Body of pancreas (tissue), 4 donors: ENCODE measurements at places on chromosomes 5 and 9. TPM values are rescaled to one million over a fixed set of nuclear protein-coding genes. Genes with fewer than 3 reads are reported as not detected.

GRCh38 chr5:134466241-134467069 lies 54.8 kb upstream of the CDKN2AIPNL start:
- H3K36me3 ChIP-seq = no peaks in the 10 kb centered on the region
- peak overlapping the region; percentile 95 for H3K27ac ChIP-seq
- no peaks in the 10 kb centered on the region for H3K27me3 ChIP-seq
- peaks cover 38% of the 10 kb centered on the region for H3K4me1 ChIP-seq

PPP3R2 gene
- not detected for total RNA-seq

RMRP gene
- total RNA-seq = 887 TPM

PCDHGA4 gene
- total RNA-seq = 6.7 TPM

DNA sequence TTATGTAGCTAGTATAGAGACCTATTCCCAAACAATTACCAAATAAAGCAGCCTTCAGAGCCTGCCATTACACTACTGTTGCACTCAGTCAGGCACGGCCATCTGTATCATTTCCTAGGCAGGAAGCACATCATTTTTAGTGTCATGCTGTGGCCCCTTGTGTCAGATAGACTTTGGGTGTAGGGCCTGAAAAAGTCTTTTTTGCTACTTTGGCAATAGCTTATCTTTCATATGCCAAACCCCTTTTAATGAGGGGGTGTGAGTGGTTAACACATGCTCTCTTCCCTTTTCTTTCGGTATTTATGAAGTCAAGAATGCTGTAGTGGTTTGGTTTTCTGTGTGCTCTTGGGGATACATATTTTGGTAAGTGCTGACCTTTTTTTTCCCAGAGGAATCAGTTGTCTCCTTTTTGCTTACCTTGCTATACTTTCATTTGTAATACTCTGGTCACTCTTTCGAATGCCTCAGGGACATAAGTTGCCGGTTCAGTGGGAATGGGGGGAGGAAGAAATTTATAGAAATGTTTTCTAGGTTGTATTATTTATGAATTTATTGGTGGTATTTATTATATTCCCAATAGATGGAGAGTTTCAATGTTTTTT lies 209.8 kb downstream of the CSNK1G3 start:
- H3K36me3 ChIP-seq = no peaks in the 10 kb centered on the region
- H3K4me1 ChIP-seq = no peaks in the 10 kb centered on the region
- no peak overlapping the region for H3K27ac ChIP-seq
- H3K4me3 ChIP-seq = no peak overlapping the region

DND1 gene
- total RNA-seq = 1.8 TPM

- no peaks in the 10 kb centered on the region for H3K27me3 ChIP-seq
- H3K4me1 ChIP-seq = no peaks in the 10 kb centered on the region
These were observed 88.0 kb downstream of the ADAMTS2 start for GRCh38 chr5:179257176-179257682.

DNA sequence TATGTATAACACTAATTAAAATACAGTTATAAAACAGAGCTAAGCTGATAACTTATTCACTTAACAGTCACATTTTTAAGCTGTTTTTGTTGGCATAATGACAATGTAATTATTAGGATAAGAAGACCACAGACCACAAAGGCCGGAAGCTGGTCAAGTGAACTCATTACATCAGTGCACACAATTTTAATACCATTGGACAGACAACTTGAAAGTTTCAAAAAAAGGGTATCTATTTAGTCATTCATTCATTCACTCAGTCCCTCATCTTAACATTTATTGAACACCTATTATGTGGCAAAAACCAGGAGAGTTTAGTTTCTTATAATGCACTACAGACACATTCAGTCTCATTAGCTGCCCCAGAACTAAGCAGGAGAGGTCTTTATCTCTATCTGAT lies 11.6 kb downstream of the ERP44 start:
- no peak for DNase-seq
- no peaks in the 10 kb centered on the region for H3K27me3 ChIP-seq
- peaks cover 29% of the 10 kb centered on the region for H3K4me1 ChIP-seq
- H3K36me3 ChIP-seq = no peaks in the 10 kb centered on the region
- no peak overlapping the region for H3K27ac ChIP-seq

DNA sequence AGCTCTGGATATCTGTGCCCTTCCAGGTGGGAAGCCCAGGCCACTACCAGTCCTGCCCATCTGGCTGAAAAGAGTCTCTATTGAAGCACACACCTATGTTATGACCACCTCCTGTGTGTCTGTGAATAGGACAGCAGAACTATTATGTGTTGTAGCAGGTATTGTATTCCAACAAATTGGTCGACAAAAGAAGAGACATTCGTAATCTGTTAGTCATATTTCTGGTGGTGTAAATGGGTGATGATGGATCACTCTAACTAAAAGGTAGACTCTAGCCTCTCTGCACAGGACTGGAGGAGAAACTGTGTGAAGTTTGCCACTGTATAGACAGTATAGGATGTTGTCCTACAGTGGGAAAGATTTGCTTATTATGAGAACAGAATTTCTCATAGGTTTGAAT lies 416.1 kb downstream of the TMEM38B start:
- H3K27ac ChIP-seq = no peak overlapping the region
- DNase-seq = no peak
- H3K4me1 ChIP-seq = no peaks in the 10 kb centered on the region
- no peaks in the 10 kb centered on the region for H3K36me3 ChIP-seq
- H3K27me3 ChIP-seq = no peaks in the 10 kb centered on the region

CATSPER3 gene
- total RNA-seq = 0.52 TPM

DNA sequence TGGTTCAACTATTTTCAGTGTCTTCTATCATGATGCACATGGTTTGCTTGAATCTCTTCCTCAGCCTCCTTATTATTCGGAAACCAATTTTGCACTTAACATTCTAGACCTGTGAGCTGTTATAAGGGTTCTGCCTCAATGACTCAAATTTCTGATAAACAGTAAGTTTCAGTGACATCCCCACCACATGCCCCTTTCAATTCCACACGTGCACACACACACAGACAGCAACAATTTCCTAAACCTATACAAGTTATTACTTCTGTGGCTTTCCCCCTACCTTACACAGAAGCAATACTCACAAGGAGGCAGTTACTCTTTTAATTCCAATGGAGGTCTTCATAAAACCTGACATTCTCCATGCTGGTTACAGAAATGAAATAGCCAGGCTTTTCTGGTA lies 102.4 kb downstream of the ELAVL2 start:
- no peaks in the 10 kb centered on the region for H3K27me3 ChIP-seq
- H3K4me1 ChIP-seq = no peaks in the 10 kb centered on the region
- no peaks in the 10 kb centered on the region for H3K36me3 ChIP-seq
- no peak overlapping the region for H3K4me3 ChIP-seq
- no peak for DNase-seq
- no peak overlapping the region for H3K27ac ChIP-seq

DNA sequence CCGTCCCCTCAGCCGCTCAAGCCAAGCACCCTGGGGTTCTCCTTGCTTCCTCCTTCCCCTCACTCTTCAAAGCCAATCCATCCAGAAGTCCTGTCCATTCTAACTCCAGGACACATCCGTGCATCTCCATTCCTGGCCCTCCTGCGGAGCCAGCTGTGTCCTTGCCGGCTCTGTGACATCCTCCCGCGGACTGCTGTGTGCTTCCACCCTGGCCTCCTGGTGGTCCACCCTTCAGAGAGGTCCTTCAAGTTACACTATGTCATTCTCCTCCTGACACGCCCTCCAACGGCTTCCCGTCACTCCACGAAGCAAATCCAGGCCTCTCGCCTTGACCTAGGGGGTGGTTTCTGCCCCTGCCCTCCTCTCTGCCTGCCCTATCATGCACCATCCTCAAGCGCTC lies 13.0 kb upstream of the SCGB3A1 start:
- no peak for DNase-seq
- no peak overlapping the region for H3K4me3 ChIP-seq
- H3K27me3 ChIP-seq = no peaks in the 10 kb centered on the region
- H3K27ac ChIP-seq = no peak overlapping the region
- no peaks in the 10 kb centered on the region for H3K4me1 ChIP-seq

CA9 gene
- total RNA-seq = 21.8 TPM

DNA sequence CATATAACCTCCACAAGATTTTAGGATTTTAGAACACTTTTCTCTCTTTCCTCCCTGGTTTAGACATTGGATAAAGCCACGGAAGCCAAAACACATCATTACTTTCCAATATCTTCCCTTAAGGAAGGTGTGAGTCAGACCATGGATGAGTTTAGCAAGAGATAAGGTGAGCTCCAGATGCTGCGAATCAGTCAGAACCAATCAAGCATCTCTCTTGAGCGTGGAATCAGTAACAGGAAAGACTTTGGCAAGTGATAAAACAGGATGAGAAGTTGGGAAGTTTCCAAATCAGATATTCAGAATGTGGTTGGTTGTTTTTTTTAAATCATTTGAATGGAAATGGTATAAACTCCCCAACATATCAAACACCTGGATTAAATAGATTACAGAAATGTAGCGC lies 397.8 kb downstream of the EFNA5 start:
- no peak overlapping the region for H3K4me3 ChIP-seq
- H3K36me3 ChIP-seq = no peaks in the 10 kb centered on the region
- no peaks in the 10 kb centered on the region for H3K27me3 ChIP-seq
- no peak for DNase-seq
- no peaks in the 10 kb centered on the region for H3K4me1 ChIP-seq

DNA sequence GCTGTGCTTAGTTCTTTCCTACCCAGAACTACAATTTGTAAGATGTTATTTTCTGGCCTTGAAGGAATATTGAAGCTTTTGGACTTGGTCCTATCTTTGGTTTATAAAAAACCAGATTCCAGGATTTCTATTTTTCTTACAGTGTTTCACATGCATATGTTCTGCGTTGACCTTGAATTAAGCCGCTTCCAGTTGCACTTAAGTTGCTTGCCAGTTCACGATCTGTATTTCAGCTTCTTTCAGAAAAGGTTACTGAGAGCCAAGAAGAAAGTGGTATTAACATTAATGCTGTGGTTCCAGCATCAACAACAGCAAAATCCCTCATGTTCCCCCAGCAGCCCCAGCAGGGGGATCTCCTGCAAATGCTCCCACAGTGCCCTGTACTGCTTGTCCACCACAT lies 156.4 kb upstream of the ADAMTS16 start:
- H3K4me3 ChIP-seq = no peak overlapping the region
- H3K27ac ChIP-seq = no peak overlapping the region
- H3K36me3 ChIP-seq = no peaks in the 10 kb centered on the region
- no peaks in the 10 kb centered on the region for H3K4me1 ChIP-seq

PCDHB12 gene
- 3.4 TPM for total RNA-seq

GRCh38 chr5:8396756-8397155 lies 527.8 kb downstream of the MTRR start:
- no peaks in the 10 kb centered on the region for H3K36me3 ChIP-seq
- no peaks in the 10 kb centered on the region for H3K4me1 ChIP-seq
- no peak overlapping the region for H3K4me3 ChIP-seq
- no peak overlapping the region for H3K27ac ChIP-seq

RFK gene
- total RNA-seq = 7.6 TPM

FUBP3 gene
- total RNA-seq = 30.3 TPM
